ENCODE measurements at places on chromosomes 1 and 21. TPM values are rescaled to one million over a fixed set of nuclear protein-coding genes. Genes with fewer than 3 reads are reported as not detected.

- no peak for DNase-seq
These were observed 11.9 kb downstream of the ACTRT2 start for GRCh38 chr1:3033040-3033789.

DNA sequence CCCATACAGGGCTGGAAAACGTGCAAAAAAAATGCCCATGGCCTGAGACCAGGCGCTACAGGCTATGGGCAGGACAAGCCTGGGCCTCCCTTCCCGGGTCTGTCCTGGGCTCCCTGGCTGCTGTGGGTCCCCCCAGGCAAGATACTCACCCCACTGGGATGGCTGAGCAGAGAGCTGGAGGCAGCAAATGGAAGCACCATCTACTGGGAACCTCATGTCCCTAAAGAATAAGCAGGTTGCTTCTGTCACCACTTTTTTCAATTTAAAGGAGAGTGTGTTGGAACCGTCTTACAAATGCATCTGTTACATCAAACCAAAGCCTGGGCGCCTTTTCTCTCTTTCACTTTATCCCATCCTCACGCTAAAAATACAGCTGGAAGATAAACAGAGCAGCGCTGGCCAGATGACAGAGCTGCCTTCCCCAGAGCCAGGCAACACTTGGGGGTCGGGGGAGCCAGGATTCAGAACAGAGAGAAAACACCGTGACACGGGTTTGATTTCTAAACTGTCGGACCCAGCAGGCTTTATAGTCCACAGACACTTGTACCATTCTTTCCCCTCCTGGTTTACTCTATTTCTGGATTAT is 262.1 kb upstream of the VAMP3 start:
- DNase-seq = no peak

- no peak for DNase-seq
These were observed 100.0 kb downstream of the HHAT start for GRCh38 chr1:210428696-210429095.

TFF1 gene
- total RNA-seq = 0.24 TPM

DNA sequence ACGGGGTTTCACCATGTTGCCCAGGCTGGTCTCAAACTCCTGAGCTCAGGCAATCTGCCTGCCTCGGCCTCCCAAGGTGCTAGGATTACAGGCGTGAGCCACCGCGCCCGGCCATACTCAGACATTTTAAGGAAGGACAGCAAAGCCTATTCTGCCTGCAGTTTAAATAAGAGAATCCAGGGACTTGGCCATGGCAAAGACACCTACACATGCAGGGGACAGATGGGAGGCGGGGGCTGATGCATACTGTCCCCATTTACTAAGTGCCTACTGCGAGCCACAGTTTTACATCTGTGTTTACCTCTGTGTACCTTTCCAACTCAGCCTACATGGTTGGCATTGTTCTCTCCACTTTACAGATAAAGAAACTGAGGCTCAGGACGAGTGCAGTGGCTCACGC is 25.4 kb downstream of the LDLRAD2 start:
- no peak for DNase-seq

DNA sequence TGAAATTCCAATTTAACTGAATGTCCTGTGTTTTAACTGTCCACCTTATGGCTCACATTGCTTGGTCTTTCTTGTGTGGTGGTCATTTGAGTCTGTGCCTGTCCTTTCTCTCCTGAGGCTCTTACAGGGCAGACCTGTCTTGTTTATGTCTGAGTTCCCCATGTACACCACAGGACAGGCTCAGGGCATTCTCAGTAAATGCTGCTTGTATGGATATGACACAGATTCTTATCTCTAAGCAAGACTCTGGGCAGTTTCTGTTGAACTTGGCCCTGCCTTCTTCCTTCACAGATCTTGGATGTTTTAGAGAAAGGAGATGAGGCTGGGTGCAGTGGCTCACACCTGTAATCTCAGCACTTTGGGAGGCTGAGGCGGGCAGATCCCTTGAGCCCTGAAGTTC is 159.1 kb upstream of the CSF3R start:
- no peak for DNase-seq

DNA sequence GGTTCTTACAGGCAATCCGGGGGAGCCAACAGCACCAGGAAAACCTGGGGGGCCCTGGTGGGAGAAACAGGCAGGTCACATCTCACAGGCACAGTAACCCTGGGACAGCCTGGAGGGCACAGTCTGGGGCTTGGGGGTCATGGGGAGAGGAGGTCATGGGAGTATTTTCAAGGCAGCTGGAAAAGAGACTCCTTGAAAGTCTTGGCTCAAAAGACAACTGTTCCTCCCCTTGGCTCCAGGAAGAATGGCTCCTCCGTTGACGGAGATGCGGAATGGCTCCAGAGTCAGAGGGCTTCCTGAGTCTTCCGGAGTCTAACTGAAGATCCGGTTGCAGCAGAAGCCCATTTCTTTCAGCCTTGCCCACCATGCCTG is 25.9 kb upstream of the PEF1 start:
- DNase-seq = no peak

Data from HepG2 (cell line).